ENCODE measurements at places on chromosomes 12 and 14.

- no peak for DNase-seq
Measured at GRCh38 chr12:50099302-50100008, 4.4 kb upstream of the GPD1 start.

- DNase-seq: no peak
Measured at GRCh38 chr14:34067587-34067986, 116.7 kb upstream of the EGLN3 start.

DNA sequence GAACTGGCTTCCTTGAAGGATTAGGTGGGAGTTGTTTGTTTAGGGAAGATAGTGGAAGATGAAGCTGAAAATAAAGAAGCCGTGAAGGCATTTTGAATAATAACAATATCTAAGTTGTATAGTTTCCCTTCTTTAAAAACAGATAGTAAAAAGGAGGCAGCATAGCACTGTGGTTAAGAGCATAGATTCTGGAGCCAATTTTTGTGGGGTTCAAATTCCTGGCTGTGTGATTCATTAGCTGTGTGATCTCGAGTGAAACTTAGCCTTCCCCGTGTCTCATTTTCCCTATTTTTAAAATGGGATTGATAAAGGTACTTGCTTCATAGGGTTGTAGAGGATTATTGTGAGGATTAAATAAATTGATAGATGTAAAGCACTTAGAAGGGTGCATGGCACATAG, 104.5 kb downstream of the MYRFL start:
- no peak for DNase-seq

- no peak for DNase-seq
Measured at GRCh38 chr12:108717243-108717642, 14.1 kb downstream of the CORO1C start.

GRCh38 chr12:104354868-104355570, 51.5 kb downstream of the EID3 start:
- DNase-seq: no peak

DNA sequence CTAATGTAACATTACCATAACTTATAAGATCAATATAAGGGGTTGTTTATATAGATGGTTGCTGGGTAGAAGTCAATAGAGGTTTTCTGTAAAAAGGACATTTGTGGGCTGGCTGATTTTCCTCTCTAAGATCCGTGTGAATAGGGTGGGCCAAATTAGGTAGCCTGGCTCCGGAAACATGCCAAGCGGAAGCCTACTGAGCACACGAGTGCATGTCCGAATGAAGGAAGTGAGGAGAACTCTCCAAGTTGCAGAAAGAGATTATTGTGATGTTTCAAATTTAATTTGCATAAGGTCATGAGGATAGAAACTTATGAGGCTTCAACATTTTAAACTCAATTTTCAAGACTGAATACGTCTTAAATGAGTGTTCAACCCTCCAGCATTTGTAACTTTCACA, 356.7 kb downstream of the SNAPC1 start:
- no peak for DNase-seq

DNA sequence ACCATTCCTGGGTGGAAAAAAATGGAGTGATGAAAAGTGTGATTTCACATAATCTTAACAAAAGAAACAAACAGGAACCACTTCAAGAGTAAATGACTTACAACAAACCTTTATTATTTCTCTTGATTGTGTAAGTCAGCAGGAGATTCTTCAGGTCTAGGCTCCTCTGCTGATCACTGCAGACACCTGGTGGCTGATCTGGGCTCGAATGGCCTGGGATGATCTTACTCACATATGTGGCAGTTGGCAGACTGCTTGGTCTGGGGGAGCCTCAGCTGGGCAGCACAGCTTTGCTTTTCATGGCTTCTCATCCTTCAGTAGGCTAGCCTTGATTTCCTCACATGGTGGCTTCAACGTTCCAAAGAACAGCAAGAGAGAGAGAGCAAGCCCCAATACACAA, 215.4 kb upstream of the PRICKLE1 start:
- DNase-seq: no peak

DNA sequence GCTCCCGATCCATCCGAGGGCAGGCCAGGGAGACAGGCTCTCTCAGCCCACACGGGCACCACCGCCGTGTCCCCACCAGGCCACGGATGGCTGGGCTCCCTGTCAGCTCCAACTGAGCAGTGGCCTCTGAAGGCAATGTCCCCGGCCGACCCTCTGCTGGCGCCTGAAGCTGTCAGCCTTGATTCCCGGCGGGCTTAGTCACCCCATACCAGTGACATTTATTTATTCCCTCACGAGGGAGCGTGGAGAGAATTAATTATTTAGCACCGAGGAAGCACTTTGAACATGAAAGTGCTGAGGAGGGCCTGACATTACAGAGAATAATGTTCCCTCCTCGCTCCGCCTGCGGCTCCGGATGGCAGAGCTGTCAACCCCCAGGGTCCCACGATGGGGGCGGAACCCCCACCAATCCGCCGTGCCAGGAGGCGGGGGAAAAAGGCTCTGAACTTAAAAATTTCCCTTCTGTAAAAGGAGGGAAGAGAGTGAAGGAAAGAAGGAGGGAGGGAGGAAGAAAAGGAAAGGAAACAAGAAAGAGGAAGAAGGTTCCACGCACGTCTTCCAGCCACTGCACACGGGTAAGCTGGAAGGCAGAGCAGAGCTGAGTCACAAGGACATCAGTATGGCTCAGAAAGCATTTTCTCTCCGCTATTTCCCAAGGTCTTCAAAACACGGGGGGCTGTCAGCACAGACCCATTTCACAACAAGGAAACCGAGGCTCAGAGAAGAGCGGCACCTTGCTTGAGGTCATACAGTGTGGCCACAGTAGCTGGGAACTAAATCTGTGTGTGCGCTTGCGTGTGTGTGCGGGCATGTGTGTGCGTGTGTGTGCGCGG, 108.7 kb upstream of the NCOR2 start:
- no peak for DNase-seq

DNA sequence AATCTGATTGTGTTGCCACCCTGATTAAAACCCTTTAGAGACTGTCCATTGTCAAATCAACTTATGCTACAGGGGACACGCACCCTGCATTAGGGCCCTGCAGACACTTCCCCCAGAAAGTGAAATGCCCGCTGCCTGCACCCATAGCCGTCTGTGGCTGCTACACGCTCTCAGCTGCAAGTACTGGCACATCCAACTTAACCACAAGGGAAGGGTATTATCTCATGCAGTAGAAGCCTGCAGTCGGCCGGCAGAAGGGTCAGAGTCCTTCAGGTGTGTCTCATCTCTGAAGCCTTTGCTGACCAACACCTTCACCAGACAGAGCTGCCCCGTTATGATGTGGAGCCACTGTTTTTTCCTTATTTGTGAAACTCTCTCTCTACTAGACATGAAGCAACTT, 20.8 kb downstream of the CFAP251 start:
- DNase-seq: no peak

- no peak for DNase-seq
Measured at GRCh38 chr12:106101803-106102202, 37.0 kb downstream of the NUAK1 start.

DNA sequence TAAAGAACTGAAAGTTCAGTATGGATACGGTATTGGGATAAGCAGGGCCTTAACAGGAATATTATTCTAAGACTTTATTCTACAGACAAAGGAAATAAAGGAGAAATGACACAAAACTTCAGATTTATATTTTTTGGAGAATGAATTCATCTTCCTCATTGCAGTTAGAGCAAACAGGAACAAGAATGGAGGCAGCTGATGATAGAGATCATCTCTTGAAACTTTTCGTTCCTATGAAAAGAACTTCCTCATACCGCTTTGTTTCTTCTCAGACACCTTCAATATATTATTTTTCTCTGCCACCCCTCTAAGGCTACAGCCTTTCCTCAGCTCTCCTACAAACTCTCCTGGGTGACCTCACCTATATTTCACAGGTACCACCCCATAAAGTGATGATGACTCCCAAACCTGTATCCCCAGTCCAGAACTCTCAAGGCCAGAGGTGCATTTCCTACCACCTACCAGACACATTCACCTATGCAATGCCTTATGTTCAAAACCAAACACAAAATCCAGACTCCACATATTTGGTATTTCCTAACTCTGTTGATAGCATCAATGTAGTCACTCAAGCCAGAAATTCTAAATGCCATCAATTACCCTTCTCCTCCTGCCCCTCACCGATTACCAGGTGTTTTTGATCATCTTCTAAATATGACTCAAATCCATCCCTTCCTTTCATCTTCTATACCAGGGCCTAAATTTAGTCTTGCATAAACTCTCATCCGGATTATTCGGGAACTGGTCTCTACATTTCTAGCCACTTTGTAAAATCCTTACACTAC, 7.4 kb downstream of the MAP4K5 start:
- DNase-seq: no peak

GRCh38 chr12:109613649-109614455, 40.3 kb downstream of the MVK start:
- no peak for DNase-seq

- no peak for DNase-seq
Measured at GRCh38 chr12:124147575-124147974, 147.3 kb upstream of the RFLNA start.

GRCh38 chr14:100287202-100287997, 18.8 kb downstream of the SLC25A29 start:
- DNase-seq: no peak

DNA sequence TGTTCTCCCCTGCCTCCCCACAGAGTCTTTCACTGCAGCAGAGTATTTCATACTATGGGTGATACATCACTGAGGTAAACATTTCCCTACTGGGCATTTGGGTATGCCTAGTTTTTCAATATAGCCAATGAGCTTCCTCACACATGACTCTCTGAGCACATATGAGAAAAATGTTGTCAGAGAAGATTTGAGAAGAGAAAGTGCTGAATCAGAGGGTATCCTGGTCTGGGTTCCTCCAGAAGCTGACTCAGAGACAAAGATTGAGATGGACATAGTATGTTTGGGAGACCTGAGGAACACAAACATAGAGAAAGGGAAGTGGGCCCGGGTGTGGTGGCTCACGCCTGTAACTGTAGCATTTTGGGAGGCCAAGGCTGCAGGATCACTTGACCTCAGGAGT, 12.6 kb downstream of the SLC8B1 start:
- no peak for DNase-seq

GRCh38 chr12:121295746-121296617, 527 bp downstream of the CAMKK2 start:
- DNase-seq: peak; percentile 7

DNA sequence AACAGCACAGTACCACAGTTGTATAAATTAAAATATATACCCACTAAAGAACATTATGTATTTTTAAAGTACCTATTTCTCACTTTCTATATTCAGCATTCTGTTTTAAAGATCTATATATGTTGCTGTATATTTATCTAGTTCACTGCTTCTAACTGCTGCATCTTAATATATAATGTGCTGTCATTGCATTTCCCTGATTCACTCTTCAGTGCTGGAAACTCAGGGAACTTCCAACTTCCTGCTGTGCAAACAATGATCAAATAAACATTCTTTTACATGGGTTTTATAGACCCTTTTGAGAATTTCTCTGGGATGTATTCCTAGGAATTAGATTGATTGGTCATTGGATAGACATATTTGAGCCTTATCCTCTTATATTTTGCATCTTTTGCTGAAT, 379.1 kb downstream of the APAF1 start:
- DNase-seq: no peak

DNA sequence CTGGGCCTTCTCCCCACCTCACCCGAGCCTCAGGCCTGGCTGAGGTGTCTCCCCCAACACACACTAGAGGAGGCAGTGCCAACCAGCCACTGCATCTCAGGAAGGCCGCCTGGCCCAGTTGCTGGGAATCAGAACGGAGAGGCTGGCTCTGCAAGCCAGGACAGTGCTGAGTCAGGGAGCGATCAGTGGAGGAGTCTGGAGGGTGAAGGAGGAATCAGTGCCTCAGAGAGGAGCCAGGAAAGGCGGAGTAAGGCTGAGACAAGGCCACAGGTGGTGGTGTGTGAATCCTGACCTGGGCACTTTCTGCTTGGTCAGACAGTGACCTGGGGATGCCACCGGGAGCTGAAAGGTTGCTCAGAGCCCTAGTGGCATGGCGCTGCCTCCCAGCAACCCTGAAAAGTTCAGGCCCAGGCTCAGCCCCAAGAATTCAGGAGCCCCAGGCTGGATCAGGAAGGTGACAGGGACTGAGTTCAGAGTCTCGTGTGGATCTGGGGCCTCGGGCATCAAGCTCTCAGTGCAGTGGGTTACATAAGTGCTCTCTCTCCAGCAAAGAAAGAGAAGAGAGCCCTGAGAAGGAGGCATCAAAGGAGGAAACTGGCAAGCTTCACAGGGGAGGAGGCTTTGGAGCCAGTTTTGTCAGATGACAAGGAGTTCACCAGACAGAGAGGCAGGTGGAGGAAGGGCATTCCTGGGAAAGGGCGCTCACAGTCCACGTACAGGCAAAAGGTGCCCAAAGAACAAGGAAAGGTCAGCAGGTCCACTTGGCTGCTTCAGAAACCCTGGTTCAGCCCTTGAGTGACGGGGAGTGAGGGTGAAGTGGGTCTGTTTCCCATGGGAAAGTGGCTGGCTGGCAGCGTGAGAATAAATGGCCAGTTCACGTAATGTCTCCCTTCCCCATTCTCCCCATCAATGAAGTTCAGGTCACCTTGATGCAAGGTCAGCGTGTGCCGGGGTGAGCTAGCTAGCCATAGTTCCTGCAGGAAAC, 87.8 kb downstream of the ZFP36L1 start:
- DNase-seq: no peak

Measured in CD4-positive, alpha-beta T cell treated with Interleukin-6 at 100 ng/mL for 8 hours (primary cell).